Right ventricle myocardium inferior (tissue), 1 donor: ENCODE measurements at places on chromosomes 3 and 15. TPM values are rescaled to one million over a fixed set of nuclear protein-coding genes. Genes with fewer than 3 reads are reported as not detected.

Gene SCAP
- total RNA-seq, result 51.7 TPM

Gene FRG2C
- not detected for total RNA-seq

Gene FGF12
- 340 TPM for total RNA-seq

Gene WDR93
- not detected for total RNA-seq

Gene OIP5
- total RNA-seq, result 0.51 TPM

DNA sequence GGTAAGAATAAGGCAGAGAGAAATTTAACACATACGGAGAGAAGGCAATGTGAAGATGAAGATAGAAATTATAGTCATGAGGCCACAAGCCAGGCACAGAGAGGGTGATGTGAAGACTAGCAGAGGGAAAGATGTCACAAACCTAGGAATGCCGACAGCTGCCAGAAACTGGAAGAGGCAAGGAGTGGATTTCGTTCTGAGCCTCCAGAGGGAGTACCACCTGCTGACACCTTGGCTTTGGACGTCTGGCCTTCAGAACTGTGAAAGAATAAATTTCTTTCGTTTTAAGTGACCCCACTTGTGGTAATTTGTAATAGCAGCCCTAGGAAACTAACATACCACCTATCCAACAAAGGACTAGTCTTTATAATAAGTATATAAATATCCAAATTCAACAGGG, 5.0 kb upstream of the SGO1 start:
- DNase-seq, result no peak

DNA sequence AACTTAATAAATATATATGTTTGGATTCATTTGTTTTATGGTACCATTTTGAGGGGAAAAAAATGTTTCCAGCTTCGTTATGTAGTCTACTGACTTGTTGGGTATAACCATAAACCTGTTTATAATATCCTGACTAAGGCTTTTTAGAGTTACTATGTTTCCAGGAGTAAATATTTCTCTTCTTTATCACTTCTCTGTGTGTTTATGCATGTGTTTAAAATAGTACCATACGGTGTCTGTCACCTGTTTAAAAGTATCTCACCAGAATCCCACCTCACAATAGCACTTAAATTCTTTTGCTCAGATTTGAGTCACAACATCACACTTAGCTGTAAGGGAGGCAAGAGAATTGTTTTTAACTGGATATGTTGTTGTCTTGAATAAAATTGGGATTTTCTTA, 15.1 kb downstream of the LACTB start:
- no peak for DNase-seq

DNA sequence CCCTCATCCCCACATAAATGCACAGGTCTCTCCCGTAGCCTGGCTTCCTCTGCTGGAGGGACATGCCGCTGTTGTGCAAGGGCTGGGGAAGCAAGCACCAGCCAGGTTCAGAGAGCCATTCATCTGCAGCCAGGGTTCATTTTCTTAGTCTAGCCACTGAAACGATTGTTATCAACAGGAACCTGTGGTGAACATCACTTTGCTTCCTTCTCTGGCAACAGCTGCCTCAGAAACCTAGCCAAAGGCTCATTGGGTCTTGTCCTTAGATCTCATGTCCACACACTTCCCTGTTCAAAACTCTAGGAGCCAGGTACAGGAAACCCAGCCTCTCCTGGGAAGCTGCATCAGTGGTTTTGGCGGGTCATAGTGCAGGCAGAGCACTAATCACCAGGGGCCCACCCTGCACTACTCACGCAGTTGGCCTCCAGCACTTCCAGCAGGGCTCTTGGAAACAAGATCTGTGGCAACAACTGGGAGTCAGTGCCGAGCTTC, 47.0 kb downstream of the OXNAD1 start:
- no peak for DNase-seq

GRCh38 chr15:34188711-34189110, 21.2 kb downstream of the KATNBL1 start:
- no peak for DNase-seq

DNA sequence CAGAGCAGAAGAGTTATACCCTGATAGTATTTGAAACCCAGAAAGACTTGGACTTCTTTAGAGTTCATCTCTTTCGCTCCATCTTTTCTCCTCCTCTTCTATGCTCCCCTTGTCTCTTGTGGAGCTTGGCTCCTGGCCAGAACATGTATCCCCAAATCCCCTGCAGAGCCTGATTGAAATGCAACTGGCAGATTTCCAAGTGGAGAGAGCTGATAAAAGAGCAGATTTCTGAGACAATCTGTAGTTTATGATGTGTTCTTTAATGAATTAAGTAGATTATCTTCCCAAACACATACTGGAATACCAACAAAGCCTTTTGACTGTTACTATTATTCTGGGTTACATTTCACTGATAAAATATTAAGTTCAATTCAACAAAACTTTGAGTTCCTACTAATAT, 33.4 kb downstream of the UNC13C start:
- DNase-seq, result no peak

DNA sequence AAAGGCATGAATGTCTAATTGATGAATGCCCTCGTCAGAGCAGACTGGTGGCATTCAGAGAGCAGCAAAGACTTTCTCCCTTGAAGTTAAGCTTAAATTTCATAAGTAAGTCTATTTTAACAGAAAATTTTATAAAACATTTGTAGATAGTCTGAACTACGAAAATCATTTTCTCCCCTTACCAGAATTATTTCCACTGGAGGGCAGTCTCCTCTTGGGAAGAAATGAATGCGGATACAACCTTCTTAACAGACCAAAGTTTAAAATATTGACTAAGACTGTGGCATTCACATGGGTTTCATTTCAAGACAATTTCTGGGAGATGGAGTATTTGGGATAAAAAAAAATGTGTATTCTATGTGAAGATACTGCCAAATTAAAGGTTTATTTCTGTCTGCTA, 669.0 kb downstream of the FHIT start:
- no peak for DNase-seq

GRCh38 chr3:187913617-187914033, 168.4 kb upstream of the BCL6 start:
- DNase-seq, result no peak

- no peak for DNase-seq
These were observed 1.5 kb downstream of the STXBP5L start for GRCh38 chr3:120909602-120909878.

- no peak for DNase-seq
These were observed 15.6 kb upstream of the DAG1 start for GRCh38 chr3:49454458-49454857.
